ENCODE measurements at places on chromosomes 1 and 21. TPM values are rescaled to one million over a fixed set of nuclear protein-coding genes. Genes with fewer than 3 reads are reported as not detected.

DNA sequence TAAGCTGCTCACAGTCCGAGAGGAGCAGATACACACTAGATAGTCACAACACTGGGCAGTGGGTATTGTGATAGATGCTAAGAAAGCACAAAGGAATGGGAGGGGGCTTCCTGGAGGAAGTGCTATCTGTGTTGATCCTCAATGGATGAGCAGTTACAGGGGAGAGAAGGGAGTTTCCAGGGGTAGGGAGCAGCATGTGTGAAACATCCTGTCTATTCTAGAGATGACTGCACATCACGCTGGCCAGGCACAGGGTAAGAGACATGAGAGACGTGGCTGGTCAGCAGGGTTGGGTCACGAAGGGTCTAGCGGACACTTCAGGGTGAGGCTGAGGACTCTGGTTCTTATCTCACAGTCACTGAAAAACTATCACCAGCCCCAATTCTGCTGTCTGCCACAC lies 235.2 kb downstream of the TRABD2B start:
- no peak for DNase-seq

The LCE1B gene
- not detected for polyA plus RNA-seq

The RHCE gene
- 0.21 TPM for polyA plus RNA-seq

- DNase-seq, result no peak
Measured at GRCh38 chr21:38954588-38955004, 148.9 kb downstream of the ETS2 start.

The PKP1 gene
- polyA plus RNA-seq, result 0.05 TPM

- DNase-seq, result no peak
Measured at GRCh38 chr1:245765230-245766000, 610.6 kb downstream of the KIF26B start.

The DENND2C gene
- polyA plus RNA-seq, result 2.9 TPM

DNA sequence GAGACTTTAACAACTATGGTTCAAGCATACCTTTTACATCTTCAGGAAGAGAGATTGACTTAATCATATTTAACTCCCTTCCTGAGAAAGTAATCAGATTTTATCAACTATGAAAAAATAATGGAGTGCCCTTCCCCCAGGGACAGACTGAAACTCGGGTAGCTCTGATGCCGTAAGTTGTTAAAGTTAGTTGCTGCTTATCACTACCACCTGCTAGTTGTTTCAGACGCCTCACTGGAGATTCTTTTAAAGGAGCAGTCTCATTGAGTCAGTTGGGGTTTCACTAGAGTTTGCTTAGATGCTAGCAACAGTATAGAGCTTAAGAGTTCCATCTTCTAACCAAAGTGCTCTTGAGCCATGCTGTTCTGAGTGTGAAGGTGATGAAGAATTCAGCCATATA lies 17.0 kb upstream of the TRAF5 start:
- no peak for DNase-seq

The ELF3 gene
- 0.05 TPM for polyA plus RNA-seq

DNA sequence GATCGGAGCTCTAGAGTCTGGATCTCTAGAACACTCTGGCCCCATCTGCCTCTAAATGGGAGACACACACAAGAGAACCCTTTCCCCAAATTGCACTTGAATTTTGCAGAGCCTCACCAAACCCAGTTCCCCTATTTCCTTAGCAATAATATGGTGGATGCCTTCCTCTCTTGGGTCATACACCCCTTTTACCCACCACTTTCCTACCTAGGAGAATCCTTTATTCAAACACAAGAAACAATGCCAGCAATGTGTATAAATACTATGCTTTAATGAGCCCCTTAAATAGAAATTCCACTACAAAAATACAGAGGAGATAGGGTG lies 760 bp upstream of the SF3B4 start:
- no peak for DNase-seq

GRCh38 chr1:222182641-222183040 lies 365.3 kb downstream of the HHIPL2 start:
- no peak for DNase-seq

GRCh38 chr1:164678136-164678700 lies 119.2 kb downstream of the PBX1 start:
- no peak for DNase-seq

The TMEM82 gene
- not detected for polyA plus RNA-seq

- no peak for DNase-seq
Measured at GRCh38 chr1:22727873-22728272, 17.2 kb downstream of the EPHB2 start.

DNA sequence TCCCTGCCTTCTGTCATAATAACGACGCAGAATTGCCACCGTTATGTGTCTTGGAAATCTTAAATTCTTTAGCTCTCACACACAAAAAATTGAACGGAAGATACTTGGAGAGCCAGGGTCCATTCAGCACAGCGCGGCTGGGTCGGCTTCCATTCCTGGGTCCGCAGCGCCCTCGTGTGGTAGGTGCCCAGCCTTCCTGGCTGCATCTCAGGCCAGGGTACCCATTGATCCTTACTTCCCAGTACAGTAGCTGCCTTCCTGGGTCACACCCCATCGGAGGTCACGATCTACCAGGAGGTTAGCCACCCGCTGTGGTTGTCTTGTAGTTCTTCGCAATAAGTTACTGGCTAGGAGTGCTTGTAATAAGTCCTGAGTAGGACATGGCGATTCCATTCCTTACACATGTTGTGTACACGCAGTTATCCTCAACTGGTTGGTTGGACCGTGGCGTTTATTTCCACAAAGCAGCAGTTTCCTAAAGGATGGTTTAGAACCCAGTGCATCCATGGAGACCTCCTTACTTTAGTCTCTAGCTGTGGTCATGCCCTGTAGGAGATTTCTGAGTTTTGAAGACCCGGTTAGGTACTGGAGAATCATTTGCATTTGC lies 9.9 kb upstream of the MTARC1 start:
- DNase-seq, result peak; percentile 88

The GPR61 gene
- polyA plus RNA-seq, result 0.25 TPM

- DNase-seq, result no peak
Measured at GRCh38 chr1:26320896-26321295, 3.1 kb downstream of the CD52 start.

- DNase-seq, result no peak
Measured at GRCh38 chr1:33903210-33903589, 39.3 kb downstream of the HMGB4 start.

DNA sequence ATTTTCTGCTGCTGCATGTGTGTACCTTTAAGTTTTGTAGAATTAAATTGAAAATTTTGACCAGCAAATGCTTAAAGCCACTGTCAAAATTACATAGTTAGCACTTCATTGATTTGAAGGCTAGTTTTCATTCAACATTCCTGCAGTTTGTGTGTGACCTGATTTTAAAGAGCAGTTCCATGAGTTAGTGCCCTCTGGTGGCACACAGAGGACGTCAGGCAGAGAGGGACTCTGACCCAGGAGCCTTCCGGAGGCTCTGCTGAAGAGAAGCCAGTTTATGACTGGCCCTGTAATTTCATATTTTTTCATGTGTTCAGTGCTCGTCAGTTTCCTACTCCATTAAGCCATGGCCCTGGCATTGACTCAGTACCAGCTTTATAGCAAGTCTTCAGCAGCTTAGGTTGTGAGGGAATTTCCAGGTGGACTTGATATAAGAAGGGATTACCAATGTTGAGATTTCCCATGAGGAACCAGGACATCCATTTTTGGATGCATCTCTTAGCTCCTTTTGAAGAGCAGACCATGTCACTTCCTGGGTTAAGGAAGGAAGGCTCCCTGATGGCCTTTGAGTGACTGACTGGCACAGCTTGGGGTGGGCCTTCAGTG lies 104.7 kb downstream of the CAMTA1 start:
- DNase-seq, result no peak

The VANGL2 gene
- polyA plus RNA-seq, result 7.1 TPM

- DNase-seq, result no peak
Measured at GRCh38 chr21:37704751-37705150, 211.5 kb downstream of the KCNJ6 start.

DNA sequence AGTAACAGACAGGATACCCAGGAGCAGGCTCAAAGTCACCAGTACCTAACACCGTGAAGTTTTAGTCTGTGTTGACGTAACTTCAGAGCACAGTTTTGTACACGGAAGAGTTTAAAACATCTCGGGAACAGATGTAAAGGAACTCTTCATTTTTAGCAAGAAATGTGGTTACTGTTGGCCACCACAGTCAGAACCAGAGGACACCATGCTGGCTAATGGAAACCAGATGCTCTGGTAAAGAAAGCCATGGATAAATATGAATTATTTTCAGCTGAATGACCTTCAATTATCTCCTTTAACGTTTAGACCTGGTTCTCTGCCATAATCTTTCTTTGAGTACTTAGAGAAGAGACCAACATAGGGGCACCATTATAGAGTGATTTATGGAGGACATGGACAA lies 115.9 kb downstream of the NTMT2 start:
- DNase-seq, result no peak

DNA sequence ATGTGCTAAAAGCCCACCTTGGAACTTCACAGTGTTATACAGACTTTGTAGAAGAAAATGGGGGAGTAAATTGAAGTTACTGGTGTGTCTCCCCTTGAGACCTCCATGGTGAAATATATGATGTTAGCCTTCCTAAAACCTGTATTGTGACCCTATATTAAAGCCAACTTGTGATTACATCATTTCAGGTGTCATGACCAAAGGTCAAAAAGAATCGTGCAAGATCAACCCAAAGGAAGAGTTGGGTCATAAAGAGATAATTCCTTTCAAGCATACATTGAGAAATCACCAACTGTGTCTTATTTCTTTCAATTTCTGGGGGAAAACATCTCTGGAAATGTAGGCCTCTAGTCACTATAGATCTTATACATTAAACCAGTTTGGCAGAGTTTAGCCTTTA lies 34.6 kb downstream of the GNAT2 start:
- DNase-seq, result no peak

DNA sequence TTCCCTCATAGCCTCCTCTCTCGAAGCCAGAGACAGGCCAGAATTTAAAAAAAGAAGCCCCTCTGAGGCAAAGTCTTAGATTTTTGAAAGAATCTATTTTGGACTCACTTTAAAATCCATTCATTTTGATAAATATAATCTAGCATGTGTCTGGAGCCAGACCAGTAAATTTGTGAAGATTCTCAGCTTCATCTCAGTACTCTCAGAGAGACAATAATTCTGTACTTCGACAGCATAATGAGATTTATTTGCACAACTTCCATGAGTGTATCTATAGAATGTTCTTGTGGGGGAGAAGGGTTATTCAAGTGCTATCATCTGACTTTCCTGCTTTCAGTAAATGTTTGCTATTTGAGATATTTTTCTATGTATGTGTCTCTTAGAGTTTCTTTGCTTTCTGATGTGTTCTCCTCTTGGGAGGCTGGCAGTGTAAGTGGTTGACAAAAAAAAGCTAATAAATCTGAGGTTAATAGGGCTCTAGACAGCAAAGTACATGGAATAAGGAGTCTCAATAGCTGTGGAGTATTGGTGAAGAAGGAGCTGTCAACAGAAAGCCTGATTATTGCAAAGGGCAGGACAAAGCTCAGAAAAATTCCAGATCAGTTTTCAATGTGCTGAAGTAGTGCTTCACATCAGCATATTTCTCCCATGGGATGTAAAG lies 223.0 kb downstream of the PTBP2 start:
- DNase-seq, result no peak

GRCh38 chr1:38746941-38747600 lies 112.5 kb downstream of the RRAGC start:
- DNase-seq, result no peak

GRCh38 chr1:167752219-167752985 lies 30.6 kb downstream of the MPZL1 start:
- no peak for DNase-seq

The AQP10 gene
- polyA plus RNA-seq, result not detected

DNA sequence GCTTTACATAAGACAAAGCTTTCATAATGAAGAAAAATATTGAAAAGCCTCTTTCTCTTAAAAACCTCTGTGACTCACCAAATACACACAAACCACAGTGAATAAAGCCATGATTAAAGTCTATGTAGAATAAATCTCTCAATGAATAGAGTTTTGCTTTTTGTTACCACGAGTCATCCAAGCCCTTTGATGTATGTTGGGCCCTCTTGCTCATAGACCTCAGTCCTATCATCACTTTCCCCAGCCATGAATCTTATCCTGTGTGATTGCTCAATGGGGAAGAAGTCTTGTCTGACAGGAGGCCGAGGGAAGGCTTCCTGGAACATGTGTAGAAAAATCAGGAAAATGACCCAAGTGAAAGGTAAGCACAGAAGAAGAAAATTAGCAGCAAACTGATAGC lies 60.8 kb downstream of the NGF start:
- DNase-seq, result no peak

GRCh38 chr1:6460301-6461050 lies 5.5 kb downstream of the TNFRSF25 start:
- no peak for DNase-seq

The VSIG8 gene
- polyA plus RNA-seq, result not detected

DNA sequence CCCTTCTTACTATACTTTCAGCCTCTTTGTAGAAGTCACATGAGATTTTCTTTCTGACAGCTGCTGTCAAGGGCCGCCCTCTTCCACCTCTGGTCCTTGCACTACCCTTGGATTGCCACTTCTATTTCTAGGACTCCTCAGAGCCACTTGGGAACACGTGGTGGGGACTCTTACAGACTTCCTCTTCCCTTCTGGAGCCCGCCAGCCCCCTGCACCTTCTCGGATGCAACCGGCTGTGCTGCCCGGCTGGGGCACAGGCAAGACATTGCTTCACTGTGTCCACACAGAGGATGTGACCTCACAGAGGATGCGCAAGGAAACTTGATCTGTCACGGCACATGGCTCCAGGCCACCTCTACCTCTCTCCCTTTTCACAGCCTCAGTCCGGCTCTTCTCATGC lies 2.4 kb upstream of the IKBKE start:
- no peak for DNase-seq

DNA sequence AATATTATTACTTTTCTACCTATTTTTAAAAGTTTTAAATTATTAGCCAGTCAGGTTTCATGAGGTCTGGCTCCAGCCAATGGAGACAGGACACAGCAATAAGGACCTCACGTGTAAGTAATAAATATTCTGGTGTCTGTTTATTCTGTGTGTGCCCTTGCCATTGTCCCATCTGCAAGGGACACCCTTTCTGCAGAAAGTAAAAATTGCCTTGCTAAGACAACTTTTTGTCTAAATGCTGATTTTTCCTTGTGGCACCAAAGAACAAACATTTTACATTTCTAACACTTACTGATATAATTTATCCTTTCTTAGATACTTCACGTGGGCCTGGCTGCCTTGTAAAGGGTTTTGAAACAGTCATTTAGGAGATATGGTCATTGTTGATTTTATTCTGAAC lies 29.4 kb downstream of the OVAAL start:
- no peak for DNase-seq

The C1orf53 gene
- polyA plus RNA-seq, result 6.7 TPM

- DNase-seq, result peak; percentile 62
Measured at GRCh38 chr1:1763657-1764621, 14.3 kb downstream of the NADK start.

The HTR6 gene
- not detected for polyA plus RNA-seq

DNA sequence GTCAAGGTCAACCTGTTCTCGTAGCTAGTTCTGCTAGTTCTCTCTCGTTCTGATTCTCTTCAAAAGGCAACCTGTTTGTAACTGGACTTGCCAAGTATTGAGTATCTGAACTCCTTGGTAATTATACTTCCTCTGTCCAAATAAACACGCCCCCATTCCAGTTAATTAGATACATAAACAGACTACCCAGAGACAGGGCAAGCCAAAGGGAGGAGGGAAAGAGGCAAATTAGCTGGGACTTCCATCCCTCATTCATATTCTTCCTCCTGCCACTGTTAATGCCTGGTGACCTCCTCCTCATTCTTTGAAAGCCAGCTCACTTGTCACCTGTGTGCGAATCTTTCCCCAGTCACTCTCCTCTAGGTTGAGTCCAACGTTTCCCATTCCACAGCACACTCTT lies 62.9 kb downstream of the LPAR3 start:
- no peak for DNase-seq

The TACSTD2 gene
- polyA plus RNA-seq, result 1.9 TPM

Data from ovary (tissue), 10 donors.